ENCODE measurements at places on chromosomes 6 and 20. TPM values are rescaled to one million over a fixed set of nuclear protein-coding genes. Genes with fewer than 3 reads are reported as not detected.

DNA sequence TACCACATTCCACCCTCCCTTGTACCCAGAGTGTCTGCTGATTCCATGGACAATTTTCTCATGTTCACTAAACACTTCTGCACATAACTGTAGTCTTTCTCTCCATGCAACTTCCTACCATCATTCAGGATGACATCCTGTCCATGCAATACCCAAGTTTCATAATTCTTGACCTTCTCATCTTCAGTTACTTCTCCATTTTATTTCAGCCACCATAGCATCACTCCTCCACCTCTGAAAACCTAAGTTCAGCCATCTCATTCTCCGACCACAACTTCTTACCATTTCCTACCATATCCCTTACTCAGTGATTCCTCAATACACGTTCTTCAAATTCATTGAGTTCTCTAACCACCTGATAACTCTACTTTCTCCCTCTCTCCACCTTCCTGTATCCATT lies 216.5 kb upstream of the TENT5A start:
- DNase-seq = no peak

- DNase-seq = no peak
Measured at GRCh38 chr20:55009066-55009465, 533.7 kb downstream of the DOK5 start.

GRCh38 chr20:14189794-14190402 lies 147.5 kb downstream of the FLRT3 start:
- DNase-seq = no peak

GRCh38 chr20:19937218-19937617 lies 79.9 kb upstream of the NAA20 start:
- peak; percentile 45 for DNase-seq

- no peak for DNase-seq
Measured at GRCh38 chr6:106124437-106125430, 38.6 kb downstream of the PRDM1 start.

- DNase-seq = no peak
Measured at GRCh38 chr20:41330343-41330720, 10.3 kb upstream of the LPIN3 start.

CDSN gene
- not detected for total RNA-seq

DNA sequence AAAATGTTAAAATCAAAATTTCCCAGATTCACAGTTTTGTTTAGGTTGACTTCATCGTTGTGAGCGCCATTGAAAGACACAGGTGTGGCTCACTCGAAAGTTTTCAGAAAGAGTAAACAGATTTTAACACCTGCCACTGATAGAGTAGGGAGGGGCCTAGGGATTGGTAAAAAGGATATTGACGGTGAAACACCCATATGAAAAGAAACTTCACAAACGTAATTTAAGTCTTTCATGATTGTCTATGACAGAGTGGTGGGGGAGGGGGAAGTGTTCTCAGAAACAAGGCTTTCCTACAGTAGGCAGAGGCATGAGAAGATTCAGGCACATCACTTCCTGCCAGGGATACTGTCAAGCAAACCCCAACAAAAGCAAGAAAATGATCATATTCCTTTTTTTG lies 101.4 kb downstream of the PERP start:
- no peak for DNase-seq

Data from pulmonary artery endothelial cell (primary cell).